PC-9 (cell line): ENCODE measurements at places on chromosomes 2 and 18.

GRCh38 chr18:24268784-24269550 lies 128.7 kb downstream of the OSBPL1A start:
- DNase-seq, result no peak

GRCh38 chr18:26510337-26510736 lies 38.0 kb downstream of the KCTD1 start:
- DNase-seq, result no peak

GRCh38 chr18:21000667-21001066 lies 110.9 kb downstream of the ROCK1 start:
- DNase-seq, result no peak

DNA sequence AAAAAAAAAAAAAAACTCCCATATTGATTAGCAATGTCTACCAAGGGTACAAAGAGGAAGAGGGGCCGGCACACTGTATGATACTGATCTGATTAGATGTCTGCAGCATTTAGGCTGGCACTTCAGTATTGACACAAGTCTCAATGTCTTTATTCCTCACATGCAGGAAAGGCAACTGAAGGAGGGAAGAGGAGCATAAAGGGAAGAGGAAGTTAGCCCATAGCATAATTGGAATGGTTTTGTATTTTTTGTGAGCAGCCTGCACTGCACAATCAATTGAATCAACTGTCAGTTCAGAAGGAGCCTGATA lies 79.0 kb downstream of the DNER start:
- DNase-seq, result no peak

- DNase-seq, result no peak
These were observed 54.8 kb downstream of the ABI2 start for GRCh38 chr2:203383038-203383437.

DNA sequence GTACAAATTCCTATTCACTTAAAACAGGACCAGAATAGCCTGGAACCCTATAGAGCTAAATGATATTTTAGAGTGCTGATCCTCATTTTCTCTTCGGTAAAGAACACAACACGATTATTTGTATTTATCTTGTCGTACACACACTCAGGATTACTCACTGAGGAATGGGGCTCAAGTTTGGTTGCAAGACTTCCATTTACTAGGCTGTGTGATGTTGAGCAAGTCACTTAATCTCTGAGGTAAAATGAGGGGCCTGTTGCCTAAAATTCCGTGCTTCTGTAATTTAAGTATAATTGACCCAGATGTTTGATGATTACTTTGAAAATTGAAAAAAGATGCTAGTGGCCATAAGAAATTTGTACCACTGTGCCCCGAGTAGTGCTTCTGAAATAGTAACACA lies 42.6 kb upstream of the MAP4K3 start:
- DNase-seq, result no peak

DNA sequence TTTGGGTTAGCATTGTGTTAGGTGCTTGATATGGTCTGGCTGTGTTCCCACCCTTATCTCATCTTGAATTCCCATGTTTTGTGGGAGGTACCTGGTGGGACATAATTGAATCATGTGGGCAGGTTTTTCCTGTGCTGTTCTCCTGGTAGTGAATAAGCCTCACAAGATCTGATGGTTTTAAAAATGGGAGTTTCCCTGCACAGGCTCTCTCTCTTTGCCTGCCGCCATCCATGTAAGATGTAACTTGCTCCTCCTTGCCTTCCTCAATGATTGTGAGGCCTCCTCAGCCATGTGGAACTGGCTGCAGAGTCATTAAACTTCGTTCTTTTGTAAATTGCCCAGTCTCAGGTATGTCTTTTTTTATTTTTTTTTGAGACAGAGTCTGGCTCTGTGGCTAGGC lies 2.8 kb downstream of the MSH2 start:
- DNase-seq, result no peak

GRCh38 chr2:20393986-20394385 lies 43.3 kb upstream of the PUM2 start:
- peak; percentile 28 for DNase-seq

GRCh38 chr18:5973099-5973498 lies 77.8 kb upstream of the TMEM200C start:
- DNase-seq, result no peak

- no peak for DNase-seq
These were observed 213.4 kb downstream of the LTBP1 start for GRCh38 chr2:33160191-33160590.

GRCh38 chr2:185050804-185051203 lies 452.5 kb downstream of the ZNF804A start:
- DNase-seq, result no peak

GRCh38 chr2:506451-506850 lies 170.8 kb downstream of the TMEM18 start:
- DNase-seq, result no peak

DNA sequence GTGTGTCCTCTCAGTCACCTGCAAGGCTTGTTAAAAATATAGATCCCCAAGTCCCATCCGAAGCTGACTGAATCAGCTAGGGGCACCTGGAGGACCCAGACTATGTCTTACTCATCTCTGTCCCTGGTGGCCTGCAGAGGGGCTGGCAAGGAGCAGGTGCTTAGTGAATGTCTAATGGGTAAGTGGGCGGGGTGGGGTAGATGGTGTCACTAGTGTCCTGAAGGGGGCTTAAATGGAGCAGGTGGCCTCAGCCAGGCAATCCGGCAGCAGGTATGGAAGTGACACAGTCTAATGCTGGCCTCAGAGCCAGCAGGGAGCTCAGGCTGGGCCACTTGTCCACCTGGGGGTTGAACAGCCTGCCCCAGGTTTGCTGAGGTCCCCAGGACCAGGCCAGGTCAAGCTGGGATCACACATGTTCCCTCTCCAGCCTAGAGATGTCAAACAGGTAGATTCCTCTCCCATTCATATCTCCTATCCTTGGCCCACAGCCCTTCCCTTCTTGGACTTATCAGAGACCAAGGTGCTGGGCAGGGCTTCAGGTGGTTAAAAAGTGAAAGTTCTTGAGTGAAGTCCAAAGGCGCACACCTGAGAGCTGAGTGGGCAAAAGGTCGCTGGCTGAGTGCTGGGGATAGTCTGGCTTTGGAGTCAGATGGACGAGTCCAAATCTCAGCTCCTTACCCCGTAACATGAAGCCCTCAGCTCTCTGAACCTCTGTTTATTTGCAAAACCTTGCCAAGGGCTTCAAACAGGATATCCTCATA lies 1.7 kb downstream of the STEAP3 start:
- no peak for DNase-seq

DNA sequence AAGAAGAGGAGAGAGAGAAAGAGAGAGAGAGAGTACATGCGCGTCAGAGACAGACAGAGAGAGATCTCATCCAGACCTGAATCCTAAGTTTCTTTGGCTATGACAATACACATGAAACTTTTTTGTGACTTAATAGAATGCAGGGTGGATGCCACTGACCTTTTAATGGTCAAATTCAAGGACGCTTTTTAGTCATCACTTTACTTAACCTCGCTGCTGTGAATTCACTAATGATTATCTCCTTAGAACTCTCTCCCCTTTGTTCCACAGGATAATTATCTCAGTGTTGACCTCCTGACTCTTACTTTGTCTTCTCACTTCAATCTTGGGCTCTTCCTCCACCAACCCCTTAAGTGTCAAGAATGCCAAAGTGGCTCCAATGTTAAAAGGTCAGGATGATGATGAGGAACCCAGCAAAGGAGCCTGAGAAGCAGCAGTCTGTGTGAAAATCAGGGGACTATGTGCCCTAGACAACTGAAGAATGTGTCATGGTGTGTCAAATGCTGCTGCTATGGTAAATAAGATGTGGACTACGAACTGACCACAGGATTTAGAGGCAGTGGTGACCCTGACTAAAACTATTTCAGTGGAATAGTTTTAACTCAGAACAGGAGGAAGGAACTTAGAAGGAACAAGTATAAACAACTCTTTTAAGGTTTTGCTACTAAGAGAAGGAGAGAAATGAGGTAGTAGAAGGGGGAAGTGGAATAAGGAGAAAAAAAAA lies 382.1 kb downstream of the ZEB2 start:
- DNase-seq, result no peak

DNA sequence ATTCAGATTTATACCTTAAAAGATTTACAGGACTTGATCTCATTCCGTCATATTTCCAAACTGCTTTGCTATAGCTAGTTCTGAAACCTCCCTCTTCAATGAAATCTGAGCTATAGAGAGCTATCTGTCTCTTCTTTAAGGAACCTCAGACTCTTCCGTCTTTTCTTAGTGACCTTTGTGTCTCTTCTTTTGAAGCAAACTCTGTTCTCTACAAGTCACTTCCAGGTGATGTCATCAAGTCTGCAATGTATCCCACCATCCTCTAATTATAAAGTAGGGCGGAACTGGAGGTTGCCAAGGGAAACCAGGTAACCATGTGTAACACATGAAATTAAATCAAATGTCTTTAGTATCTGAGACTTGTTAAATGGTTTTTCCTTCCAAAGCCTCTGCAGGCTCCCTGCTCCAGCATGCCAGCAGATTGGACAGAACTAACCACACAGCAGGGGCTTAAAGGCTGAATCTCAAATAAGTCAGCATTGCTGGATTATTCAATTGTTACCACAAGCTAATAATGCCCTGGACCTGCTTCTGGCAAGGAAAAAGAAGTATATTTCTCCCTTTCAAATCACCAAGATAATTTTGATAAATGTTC lies 41.2 kb upstream of the PEX13 start:
- DNase-seq, result no peak

- peak; percentile 8 for DNase-seq
These were observed 60.6 kb downstream of the ITGA4 start for GRCh38 chr2:181517685-181518301.

DNA sequence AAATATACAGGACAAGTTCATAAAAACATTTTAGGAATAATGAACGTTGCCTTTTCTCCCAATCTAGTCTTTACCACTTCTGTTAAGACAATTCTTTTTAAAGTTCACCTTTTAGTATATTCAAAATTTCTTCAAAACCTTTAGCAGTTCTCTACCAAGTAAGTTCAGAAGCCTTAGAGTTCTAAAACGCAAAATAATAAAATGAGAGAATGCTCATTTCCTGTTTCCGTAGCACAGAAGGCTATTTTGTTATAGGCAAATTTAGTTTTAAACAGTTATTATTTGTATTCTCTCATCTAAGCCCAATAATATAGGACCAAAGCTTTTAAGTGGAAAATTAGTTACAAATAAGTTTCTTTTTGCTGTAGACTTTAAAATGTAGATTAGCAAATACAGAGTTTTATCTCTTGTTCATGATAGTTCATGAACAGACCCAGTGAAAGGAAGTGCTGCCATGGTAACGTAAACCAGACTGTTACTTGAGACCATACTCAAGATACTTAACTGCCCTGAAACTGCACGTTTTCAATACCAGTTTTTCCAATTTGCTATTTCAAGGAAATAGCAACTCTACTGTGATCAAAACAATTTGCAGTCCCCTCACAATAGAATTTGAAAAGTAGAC lies 173.1 kb upstream of the STON1 start:
- DNase-seq, result no peak

GRCh38 chr2:71749671-71750101 lies 296.3 kb downstream of the DYSF start:
- peak; percentile 96 for DNase-seq

DNA sequence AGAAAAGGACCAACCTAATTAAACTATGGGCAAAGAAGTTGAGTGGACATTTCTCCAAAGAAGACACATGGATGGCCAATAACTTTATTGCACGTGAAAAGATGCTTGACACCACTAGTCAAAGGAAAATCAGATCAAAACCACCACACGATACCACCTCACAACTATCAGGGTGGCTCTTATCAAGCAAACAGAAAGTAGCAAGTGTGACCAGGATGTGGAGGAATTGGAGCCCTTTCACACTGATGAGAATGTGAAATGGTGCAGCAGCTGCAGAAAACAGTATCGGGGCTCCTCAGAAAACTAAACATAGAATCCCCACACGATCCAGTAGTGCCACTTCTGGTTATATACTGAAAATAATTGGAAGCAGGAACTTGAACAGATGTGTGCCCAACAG lies 72.2 kb upstream of the ALKAL2 start:
- no peak for DNase-seq

DNA sequence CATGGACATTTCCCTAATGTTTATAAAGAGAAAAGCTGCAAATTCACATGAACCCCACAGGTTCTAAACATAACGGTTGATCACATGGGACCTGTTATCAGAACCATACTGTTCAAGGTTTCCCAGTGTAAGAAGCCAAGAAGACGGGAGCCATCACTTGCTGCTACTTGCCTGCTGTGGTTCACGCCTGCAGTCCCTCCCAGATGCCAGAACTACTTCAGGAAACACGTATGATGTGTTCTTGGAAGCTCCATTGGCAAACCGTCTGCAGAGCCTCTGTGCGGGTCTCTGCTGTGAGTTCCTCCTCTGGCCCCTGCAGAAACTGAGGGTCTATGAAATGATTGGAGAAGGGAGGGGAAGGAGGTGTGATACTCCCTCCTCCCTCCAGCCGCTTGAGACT lies 75.2 kb downstream of the CABLES1 start:
- no peak for DNase-seq

- no peak for DNase-seq
These were observed 677.5 kb downstream of the NYAP2 start for GRCh38 chr2:226077031-226077430.

- DNase-seq, result peak; percentile 77
These were observed 28.9 kb downstream of the IL1R2 start for GRCh38 chr2:102020596-102021170.

DNA sequence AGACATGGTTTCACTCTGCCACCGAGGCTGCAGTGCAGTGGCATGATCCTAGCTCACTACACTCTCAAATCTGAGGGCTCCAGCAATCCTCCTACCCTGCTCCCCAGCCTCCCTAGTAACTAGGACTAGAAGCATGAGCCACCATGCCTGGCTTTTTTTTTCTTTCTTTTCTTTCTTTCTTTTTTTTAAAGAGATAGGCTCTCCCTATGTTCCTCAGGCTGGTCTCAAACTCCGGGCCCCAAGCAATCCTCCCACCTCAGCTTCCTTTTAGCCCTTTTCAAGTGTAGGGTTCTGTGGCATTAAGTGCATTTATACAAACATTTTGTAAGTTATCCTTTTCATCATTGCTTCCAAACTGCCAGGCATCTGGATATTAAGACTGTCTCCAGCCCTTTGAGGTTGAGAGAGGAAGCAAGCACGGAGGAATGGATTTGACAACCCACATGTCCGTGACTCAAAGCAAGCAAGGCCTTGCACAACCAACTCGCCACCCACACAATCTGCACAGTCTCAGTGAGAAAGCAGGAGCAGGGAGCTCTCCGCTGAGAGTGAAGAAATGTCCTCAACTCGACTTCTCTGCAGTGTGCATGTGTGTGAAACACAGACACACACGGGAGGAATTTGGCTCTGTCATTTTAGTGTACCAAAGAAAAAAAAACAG lies 65.6 kb downstream of the ATP8B1 start:
- peak; percentile 87 for DNase-seq

GRCh38 chr18:72407048-72407447 lies 137.1 kb downstream of the CBLN2 start:
- no peak for DNase-seq

- no peak for DNase-seq
These were observed 207.7 kb downstream of the TNS1 start for GRCh38 chr2:217795067-217795466.

DNA sequence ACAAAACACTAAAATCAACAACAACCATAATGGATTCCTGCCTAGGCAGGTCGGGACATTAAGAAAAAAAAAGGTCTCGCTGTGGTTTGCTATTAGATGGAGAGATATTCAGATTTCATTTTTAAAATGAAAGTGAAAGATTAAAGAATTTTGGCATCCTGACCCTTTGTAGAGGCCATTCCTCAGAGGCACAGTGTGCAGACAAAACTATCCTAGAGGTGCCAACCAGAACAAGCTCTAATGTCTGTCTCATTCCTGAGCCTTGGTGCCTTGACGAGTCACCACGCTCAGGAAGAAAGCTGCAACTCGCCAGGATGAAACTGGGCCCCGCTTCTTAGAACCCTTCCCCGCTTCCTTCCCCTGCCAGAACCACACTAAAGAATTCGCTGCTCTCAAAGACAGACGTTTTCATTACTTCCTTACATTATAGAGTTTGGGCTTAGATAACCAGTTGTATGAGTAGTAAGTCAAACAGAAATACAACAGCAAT lies 156.0 kb downstream of the TGIF1 start:
- DNase-seq, result no peak
